Kidney glomerular epithelial cell (primary cell): ENCODE measurements at places on chromosomes 6 and 20.

DNA sequence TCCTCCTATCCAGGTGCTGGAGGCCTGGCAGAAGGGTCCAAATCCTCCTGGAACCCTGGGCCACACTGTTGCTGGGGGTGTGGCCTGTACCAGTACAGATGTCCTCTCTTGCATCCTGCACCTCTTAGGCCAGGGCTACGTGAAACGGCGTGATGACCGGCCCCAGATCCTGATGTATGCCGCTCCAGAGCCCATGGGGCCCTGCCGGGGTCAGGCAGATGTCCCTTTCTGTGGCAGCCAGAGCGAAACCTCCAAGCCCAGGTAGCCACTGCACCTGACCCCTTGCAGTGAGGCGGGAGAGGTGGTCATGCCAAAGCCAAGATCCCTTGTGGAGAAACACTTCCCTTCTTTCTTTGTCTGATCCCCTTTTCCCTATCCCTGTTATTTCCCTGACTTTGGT, 14.2 kb downstream of the DNPH1 start:
- DNase-seq: no peak

DNA sequence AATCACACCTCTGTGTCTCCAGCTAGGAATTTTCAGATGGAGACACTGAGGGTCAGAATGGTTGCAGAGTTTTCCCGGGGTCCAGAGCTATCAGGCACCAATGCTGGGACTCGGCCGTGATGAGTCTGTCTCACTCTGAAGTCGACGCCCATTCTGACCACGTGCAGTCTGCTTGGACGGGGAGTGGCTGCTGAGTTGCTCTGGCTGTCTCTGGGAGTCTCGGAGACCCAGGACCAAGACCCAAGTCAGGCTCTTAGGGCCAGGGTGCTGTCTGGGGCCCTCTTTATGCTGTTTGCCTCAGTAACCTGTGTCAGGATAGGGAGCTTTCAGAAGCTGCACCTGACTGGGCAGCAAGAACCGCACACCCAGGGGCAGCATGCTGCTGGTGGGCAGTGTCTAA, 4.6 kb downstream of the IP6K3 start:
- no peak for DNase-seq

DNA sequence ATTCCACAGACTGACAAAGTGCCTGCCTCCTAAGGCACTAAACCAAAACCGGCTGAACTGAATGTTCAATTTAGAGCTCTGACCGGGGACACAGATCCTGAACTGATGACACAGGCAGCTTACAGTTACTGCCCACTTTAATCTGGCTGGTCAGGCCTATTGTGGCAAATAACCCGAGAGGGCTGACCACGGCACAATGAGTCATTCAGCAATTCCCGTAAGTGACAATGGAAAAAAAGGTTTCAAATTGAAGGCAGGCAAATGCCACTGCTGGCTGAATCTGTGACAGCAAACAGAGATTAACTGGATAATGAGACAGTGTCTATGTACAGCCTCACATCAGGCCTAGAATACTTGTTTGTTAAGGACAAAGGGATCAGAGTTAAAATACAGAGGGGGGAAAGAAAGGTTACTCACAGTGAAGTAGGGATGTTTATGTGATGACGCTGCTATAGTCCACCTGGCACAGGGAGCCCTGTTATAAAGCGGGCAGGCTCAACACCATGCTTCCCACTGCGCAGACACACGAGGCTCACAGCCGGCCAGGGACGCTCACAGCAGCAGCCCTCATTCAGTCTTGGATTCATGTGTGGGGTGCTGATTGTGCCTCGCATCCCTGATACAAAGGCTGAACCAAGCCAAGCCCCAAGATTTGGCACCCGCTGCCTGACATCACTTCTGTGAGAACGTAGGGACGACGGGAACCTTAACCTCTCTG, 54.4 kb downstream of the RTN4IP1 start:
- peak; percentile 39 for DNase-seq

- no peak for DNase-seq
Observed at GRCh38 chr20:41054847-41055230, 26.2 kb downstream of the TOP1 start.

DNA sequence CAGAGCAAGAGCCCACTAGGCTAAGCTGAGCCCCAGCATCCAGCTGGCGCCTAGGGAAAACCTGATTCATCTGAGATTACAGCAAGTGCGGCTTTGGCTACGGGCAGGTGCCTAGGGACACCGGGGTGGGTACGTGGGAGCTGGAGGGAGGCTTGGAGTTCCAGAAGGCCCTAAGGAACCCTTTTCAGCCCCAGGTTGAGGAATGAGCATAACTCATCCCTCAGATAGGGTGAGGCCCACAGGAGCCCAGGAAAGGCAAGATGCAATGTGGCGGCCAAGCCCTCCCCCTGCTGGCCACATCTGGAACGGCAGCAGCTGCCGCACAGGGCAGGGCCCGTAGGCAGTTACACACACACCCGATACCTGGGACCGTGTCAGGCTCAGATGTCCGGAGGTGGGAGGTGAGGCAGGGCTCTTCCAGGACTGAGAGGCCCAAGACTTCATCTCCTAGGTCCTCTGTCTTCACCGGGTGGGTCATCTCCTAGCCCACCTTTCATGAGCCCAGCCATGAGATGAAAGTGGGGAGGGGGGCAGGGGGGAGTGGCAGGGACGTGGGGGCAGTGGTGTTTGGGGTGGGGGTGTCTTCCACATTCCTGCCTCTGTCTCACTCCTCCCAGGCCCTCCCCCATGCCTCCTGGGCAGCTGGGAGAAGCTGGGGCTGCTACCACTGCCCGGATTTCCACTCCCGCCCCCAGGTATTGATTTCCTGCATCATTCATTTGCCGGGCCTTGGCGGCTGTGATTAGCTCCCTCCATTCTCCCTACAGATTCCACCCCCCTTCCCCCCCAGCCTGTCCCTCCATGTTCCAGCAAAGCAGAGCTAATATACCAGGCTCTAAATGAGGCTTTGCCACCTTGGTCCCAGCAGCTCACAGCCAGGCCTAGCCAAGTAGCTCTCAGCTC, 5.5 kb downstream of the MDGA1 start:
- peak; percentile 58 for DNase-seq
